Lower lobe of right lung (tissue), 2 donors: ENCODE measurements at places on chromosomes 1 and 21. TPM values are rescaled to one million over a fixed set of nuclear protein-coding genes. Genes with fewer than 3 reads are reported as not detected.
A peak's percentile ranks its signal among the peaks of the same experiment; 100 is the strongest.

S100A9 gene
- 911 TPM for total RNA-seq

TEDDM1 gene
- total RNA-seq: not detected

SYPL2 gene
- 1.5 TPM for total RNA-seq

ICOSLG gene
- total RNA-seq: 11.6 TPM

A3GALT2 gene
- total RNA-seq: not detected

C2CD4D gene
- total RNA-seq: 0.21 TPM

- H3K4me3 ChIP-seq: no peak overlapping the region
- no peak overlapping the region for H3K27ac ChIP-seq
- peaks cover 25% of the 10 kb centered on the region for H3K4me1 ChIP-seq
- no peaks in the 10 kb centered on the region for H3K27me3 ChIP-seq
- H3K36me3 ChIP-seq: no peaks in the 10 kb centered on the region
Measured at GRCh38 chr21:41675574-41675973, 91.3 kb downstream of the RIPK4 start.

- no peak overlapping the region for H3K4me3 ChIP-seq
- H3K27ac ChIP-seq: no peak overlapping the region
- H3K4me1 ChIP-seq: peaks cover 31% of the 10 kb centered on the region
- no peaks in the 10 kb centered on the region for H3K36me3 ChIP-seq
- DNase-seq: no peak
Measured at GRCh38 chr21:43609501-43610340, 49.6 kb downstream of the HSF2BP start.

- no peak overlapping the region for H3K4me3 ChIP-seq
- H3K27ac ChIP-seq: peak overlapping the region; percentile 92
- peaks cover 65% of the 10 kb centered on the region for H3K4me1 ChIP-seq
- DNase-seq: no peak
- H3K27me3 ChIP-seq: no peaks in the 10 kb centered on the region
- no peaks in the 10 kb centered on the region for H3K36me3 ChIP-seq
Measured at GRCh38 chr1:2316451-2316961, 74.8 kb downstream of the MORN1 start.

DNA sequence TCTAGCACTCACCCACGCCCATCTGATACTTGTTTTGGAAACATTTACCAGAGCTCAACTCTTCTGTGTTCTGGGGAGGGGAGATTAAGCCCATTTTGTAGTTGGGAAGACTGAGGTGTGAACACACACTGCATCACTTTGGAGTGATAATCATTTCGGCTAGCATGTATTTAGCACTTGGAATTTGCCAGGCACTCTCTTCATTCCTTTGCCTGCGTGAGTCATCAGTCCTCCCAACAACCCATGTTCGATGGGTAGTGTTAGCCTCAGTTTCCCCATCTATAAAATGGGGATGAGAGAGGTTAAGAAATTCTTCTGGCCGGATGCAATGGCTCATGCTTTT is 182.8 kb upstream of the TMEM51 start:
- H3K4me1 ChIP-seq: peaks cover 40% of the 10 kb centered on the region
- H3K27me3 ChIP-seq: no peaks in the 10 kb centered on the region
- DNase-seq: no peak
- H3K27ac ChIP-seq: no peak overlapping the region
- no peak overlapping the region for H3K4me3 ChIP-seq
- H3K36me3 ChIP-seq: no peaks in the 10 kb centered on the region

DNA sequence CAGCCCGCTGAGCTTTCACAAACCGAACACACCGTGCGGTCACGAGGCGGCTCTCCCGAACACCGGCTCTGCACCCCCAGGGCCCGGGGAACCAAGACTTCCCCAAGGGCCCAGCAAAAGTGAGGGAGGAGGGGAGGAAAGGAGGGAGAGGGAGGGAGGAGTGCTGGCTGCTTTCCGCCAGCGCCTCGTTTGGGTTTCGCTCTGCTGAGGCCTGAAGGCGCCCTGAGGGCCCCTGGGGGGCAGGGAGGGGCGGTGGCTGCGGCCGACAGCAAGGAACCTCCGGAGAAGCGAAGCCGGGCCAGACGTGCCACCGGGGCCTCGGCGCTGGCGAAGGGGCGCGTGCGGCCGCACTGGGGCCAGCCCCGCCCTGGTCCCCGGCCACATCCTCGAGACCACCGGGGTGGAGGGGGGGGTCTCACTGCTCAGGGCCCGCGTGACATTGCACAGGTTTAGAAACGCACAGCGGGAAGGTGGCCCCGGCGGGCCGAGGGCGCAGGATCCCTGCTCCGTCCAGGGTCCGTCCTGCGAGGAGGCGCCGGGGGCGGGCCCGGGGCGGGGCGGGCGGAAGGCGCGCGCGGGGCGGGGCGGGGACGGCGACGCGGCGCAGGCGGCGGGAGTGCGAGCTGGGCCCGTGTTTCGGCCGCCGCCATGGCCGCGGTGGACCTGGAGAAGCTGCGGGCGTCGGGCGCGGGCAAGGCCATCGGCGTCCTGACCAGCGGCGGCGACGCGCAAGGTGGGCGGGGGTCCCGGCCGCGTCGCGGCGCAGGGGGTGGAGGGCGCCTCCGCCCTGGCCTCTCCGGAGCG is at the start of gene PFKL:
PFKL (plus strand) TSS at position 596 of the 804 bp plus-strand sequence; CDS start at position 649, 53 bp downstream.
- H3K27me3 ChIP-seq: no peaks in the 10 kb centered on the region
- H3K36me3 ChIP-seq: no peaks in the 10 kb centered on the region

DNA sequence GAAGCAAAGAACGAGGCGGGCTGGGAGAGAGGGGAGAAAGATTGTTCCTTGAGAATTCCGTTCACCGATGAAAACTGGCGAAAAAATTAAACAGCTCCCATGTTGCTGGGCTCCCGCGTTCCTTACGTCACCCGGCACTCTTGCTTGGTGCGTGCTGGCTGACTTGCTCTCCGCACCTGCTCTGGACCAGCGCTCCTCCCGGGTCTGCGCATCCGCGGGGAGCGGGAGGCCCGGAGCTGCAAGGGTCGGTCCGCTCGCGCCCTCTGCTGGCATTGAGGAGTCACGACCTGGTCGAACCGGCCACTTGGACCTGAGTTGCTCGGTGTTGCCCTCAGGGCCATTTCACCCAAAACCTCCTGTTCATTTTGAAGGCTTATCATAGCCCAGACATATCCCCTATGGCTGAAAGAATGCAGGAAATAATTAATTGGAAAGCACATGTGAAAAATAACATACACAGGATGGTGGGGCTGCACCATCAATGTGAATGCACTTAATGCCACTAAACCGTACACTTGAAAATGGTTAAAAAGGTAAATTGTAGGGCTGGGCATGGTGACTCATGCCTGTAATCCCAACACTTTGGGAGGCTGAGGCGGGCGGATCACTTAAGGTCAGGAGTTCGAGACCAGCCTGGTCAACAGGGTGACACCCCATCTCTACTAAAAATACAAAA is 98.9 kb upstream of the BACE2 start:
- H3K27ac ChIP-seq: no peak overlapping the region
- peak; percentile 84 for DNase-seq
- H3K4me1 ChIP-seq: peaks cover 7% of the 10 kb centered on the region
- peak overlapping the region; percentile 27 for H3K4me3 ChIP-seq
- no peaks in the 10 kb centered on the region for H3K36me3 ChIP-seq
